ENCODE measurements at places on chromosomes 2 and 18.

GRCh38 chr2:61770746-61771145, 83.1 kb downstream of the FAM161A start:
- no peak for DNase-seq

GRCh38 chr18:34511435-34511834, 198.7 kb upstream of the DTNA start:
- DNase-seq = no peak

- no peak for DNase-seq
Observed at GRCh38 chr2:74119339-74119738, 28.4 kb downstream of the BOLA3 start.

- no peak for DNase-seq
Observed at GRCh38 chr2:235749121-235749770, 255.4 kb downstream of the AGAP1 start.

- peak; percentile 48 for DNase-seq
Observed at GRCh38 chr2:232633413-232634205, at the start of gene EFHD1. EFHD1 (plus strand) TSS chr2:232633604; CDS start chr2:232633705, 101 bp downstream.

GRCh38 chr2:38421274-38422056, 44.4 kb upstream of the ATL2 start:
- DNase-seq = no peak

- DNase-seq = no peak
Observed at GRCh38 chr2:62227386-62228075, 31.6 kb downstream of the B3GNT2 start.

- DNase-seq = no peak
Observed at GRCh38 chr2:149488706-149489440, 98.7 kb downstream of the MMADHC start.

DNA sequence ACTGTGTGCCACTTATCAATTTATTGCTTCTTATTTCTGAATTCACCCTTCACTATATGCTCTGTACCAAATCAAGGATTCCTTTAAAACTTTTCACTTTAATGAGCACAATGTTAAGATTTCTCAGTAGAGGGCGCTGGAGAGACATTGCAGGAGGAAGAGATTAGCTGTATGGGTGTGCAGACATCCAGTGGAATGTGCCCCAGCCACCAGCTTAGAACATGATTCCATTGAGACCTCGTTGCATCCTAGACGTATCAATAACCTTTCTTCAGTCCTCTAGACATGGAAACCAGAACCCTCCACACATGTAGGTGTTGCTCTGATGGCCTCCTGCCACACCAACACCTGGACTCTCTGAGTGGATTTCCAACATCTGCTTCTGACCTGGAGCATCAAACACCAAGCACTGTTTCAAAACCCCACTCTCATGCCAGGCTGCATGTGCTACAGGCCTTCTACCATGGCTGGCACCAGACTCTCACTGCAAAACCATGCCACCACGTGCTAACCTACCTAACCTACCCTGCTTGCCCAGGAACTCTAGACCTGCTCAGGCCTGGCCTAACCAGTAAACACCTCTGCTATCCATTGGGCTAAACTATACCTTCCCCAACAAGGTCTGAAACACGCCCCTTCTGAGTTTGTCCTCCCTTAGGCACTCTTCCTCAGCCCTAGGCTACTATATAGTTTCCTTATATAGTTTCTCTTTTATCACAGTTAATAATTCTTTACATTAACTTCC, 633.2 kb upstream of the PKDCC start:
- peak; percentile 19 for DNase-seq

- no peak for DNase-seq
Observed at GRCh38 chr2:141411419-141411818, 719.4 kb downstream of the LRP1B start.

DNA sequence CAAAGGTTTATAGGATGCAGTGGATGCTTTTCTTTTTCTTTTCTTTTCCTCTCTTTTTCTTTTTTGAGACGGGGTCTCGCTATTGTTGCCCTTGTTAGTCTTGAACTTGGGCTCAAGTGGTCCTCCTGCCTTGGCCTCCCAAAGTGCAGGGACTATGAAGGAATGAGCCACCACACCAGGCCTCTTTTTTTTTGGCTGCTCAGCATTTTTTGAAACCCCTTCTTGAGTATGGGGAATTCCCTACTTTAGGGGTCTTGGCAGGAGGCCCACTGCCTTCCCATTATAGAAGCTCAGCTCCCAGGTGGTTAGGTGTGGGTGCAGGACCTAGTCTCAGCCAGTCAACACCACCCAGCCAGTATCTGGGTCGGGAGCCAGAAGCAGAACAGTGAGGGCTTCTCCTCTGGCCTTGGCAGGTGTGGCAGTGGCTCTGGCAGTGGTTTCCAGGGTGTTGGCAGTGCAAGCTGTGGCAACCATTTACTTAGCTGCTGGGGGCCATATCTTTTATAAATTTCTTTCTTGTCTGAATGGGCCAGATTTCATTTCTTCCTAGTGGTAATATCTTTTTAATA, 51.4 kb upstream of the ACYP2 start:
- no peak for DNase-seq

DNA sequence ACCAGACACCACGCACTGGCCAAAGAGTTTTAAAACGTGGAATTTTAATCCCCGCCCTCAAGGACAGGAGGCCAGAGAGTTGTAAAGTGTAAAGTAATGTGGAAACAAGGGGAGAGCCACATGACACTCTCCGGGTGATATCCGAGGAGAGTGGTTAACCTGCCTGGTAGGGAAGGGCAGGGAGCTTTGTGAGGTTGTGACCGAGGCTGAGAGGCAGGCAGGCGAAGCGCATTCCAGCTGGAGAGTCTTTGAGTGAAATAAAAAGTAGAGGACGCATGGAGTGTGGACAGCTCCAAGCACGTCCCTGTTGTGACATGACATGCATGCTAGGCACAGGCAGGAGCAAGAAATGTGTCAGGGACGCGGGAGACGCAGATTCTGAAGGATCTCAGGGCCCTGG, 539.5 kb downstream of the RNF144A start:
- no peak for DNase-seq

DNA sequence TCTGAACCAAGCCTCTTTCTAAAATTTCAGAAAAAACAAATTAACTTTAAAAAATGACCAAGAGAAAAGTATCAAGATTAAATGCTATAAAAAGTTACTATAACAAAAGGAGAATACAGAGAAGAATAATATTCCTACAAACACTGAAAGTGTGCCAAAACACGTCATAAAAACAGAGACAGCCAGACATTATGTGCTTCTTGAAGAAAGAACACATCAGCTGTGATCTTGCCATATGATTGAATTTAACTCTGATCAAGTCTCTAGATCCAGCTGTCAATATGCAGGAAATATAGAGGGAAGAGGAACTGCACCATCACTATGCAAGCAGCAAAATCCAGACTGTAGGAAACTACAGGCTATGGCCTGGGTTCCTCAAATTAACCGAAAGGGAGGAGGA, 33.7 kb upstream of the COL5A2 start:
- DNase-seq = no peak

- no peak for DNase-seq
Observed at GRCh38 chr2:70657246-70657645, 103.6 kb upstream of the TGFA start.

DNA sequence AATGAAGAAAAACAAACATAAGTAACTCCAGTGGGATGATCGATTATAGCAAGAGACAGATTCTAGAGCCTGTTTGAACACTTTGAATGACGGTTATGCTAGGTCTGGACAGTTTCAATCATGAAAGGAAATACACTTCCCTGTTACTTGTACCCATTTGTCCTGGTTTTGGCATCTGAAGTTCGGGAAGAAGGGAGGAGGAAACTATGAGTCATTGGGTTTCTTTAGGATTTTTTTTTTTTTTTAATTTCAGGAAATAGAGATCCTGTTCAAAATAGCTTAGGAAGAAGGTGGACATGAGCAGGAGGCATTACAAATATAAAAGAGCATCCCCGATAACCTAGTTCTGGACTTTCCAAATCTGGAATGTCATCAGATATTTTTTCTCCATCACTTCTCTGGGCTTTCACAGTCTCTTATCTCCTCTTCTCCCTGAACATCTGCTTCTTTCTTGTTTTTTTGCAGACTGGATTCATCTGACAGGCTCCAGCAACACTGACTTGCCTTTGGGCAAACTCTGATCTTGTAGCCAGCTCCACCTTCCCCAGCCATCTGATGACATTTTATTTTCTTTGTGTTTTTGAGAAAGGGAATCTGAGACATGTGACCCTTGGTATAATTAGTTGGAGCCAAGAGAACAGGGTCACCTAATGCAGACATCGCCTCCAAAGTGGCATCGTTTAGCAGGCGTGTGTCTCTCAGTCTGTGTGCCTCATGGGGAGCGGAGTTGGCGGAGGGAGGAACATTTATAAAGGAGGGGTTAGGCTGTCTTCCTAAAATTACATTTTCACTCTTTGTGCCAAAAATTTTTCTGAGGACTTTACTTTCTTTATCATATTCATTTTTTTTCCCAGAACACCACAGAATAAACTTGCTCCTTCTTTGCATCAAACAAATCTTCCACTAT, 195.3 kb upstream of the EPHA4 start:
- DNase-seq = no peak

DNA sequence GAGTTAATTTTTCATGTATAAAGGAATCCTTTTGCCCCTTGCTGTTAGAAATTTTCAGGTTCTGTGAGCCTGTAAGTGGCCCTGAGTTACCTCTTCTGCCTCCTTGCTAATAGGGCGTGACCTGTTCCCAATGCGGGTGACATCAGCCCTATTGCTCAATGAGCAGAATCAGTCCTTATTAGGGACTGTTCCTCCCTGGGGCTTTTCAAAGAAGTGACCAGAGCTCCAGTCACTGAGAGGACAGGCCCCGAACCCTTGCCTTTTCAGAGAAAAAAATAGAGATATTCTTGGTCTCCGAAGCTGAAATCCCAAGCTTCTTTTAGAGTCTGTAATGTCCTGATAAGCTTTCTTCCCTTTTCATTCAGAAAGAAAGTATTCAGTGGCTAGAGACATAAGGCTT, 8.2 kb upstream of the APOB start:
- no peak for DNase-seq

Data from activated CD4-positive, alpha-beta T cell treated with anti-CD3 and anti-CD28 coated beads, Interleukin-2, amount 10 ng/mL, durations not matched to agents 7 days and 5 days (primary cell).